ENCODE measurements at places on chromosomes 11 and 22.

DNA sequence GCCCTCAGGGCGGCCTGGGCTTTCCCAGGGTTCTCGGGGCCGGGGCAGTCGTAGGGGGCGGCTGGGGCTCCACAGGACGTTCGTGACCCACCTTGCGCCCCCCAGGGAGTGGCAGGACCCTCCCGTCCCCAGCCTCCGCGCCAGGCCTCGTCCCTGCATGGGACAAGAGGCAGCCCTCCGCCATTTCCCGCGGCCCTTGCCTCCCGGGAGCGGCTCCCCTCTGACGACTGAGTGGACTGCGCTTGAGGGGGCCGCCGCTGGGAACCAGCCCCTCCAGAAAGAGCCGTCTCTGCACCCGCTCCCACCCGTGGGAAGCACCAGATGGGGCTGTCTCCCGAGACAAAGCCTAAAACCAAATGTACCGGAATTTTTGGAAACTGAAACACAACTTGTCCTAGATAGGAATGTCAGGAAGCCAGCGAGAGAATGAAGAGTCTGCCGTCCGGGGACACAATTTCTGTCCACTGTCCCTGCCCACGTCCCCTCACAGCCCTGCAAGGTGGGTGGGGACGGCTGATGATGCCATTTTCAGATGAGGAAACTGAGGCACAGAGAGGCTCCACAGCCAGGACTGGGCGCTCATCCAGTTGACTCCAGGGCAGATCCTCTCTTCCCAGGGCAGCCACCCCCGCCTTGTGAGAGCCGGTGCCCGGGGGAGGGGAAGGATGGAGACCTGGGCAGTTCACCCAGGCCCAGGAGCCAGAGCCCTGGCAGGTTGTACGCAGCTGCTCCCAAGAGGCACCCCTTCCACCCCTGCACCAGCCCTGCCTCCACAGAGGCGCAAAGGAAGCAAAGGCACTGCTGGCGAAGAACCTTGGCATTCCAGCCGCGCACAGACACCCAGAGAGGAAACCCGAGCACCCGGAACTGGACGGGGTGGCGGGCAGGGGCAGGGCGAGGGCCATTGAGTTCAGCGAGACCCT lies 18.1 kb upstream of the PICK1 start:
- no peak for DNase-seq

GRCh38 chr22:36411589-36412258 lies 24.0 kb upstream of the MYH9 start:
- DNase-seq: no peak

- DNase-seq: peak; percentile 28
Measured at GRCh38 chr11:65389294-65389980, 3.0 kb downstream of the FRMD8 start.

DNA sequence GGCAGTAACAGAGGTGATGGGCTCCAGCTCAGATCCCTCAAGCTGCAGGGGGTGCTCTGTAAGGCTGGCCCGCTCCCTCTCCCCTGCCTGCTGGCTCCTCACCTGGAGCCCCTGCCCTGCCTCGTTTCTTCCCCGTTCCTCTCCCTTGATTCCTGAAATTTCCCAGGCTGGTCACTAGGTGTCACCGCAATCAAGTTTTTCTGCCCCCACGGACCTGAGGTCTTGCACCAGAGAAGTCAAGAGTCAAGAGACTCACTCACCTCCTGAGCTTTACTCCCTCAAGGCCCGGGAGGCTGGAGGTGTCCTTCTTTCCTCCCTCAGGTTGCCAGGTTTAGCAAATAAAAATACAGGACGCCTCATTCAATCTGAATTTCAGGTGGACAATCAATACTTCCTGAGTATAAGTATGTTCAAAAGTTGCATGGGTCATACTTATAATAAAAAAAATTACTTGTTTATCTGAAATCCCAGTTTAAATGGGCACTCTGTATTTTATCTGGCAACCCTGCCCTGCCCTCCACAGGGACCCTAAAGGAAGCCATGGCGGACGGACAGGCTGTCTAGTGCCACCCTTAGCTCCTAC lies 69.2 kb downstream of the SCUBE1 start:
- peak; percentile 59 for DNase-seq

GRCh38 chr11:33912405-33913361 lies 20.8 kb upstream of the LMO2 start:
- DNase-seq: no peak
